Activated CD8-positive, alpha-beta memory T cell treated with anti-CD3 and anti-CD28 coated beads, Interleukin-2, amount 50 U/mL, for 48 hours (primary cell): ENCODE measurements at places on chromosomes 6 and 20.

DNA sequence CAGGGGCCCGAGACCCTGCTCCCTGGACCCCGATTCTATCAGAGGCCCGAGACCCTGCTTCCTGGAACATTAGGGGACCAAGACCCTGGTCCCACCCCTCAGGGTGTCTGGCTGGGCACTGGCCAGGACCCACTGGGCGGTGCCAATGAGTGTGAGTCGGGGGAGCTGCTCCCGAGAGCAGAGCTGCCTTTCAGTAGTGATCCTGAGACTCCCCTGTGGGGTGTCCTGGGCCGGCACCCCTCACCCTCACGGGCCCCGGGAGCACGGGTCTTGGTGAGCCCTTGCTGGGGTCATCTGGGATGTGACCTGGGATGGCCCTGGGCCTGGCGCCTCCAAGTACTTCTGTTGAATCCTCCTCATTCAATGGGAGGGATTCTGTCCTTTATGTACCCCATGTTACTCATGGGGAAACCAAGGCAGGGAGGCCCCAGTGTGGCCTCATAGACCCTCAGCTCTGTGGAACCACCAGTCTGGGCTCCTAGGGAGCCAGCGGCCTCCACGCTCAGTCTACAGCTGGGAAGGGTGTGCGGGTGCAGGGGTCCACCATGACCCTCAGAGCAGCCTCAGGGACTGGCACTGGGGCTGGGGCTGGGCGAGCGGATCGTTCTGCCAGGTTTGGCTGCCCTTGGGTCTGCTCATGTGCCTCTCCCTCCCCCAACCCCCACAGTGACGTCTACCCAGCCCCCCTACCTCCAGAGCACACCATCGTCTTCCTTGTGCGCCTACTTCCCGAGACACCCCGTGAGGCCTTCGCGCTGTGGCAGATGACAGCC lies 25.6 kb downstream of the COL20A1 start:
- DNase-seq = no peak

- DNase-seq = no peak
These were observed 38.3 kb downstream of the RSPO4 start for GRCh38 chr20:963795-964194.

- no peak for DNase-seq
These were observed 47.4 kb upstream of the FAM83D start for GRCh38 chr20:38878866-38879265.

DNA sequence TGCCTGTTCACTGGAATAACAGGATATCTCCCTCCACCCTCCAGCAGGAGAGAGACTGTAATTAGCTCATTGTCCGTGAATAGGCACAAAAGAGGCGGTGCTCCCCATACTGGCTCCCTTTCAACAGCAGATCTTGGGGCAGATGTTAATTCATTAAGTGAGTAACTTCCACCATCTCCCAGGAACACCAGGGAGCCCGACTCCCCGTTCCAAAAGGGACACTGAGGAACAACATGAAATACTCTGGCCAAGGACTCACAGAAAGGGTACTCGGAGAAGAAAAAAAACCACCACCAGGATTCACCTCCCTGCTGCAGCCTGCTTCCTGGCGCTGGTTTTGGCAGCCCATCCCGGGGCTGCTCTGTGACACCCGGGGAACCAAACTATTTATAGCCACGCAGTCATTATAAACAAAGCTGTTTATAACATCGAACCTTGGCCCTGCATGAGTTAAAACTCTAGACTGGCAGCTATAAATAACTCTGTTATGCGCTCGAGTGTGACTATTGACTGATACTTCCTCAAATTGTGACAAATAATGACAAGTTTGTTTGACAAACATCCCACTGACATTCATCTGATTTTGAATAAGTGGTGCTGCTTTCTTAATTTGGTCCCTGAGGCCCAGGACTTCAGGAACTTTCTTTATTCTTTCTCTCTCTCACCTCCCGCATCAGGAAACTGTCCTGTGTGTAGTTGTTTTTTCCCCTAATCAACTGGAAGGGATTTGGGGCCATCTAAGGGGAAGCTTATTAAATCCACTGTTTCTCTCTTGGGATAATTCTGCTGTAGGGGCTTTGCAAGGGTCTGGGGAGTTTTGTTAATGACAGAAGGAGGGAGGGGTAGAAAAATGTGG lies 521.6 kb downstream of the CD83 start:
- no peak for DNase-seq

DNA sequence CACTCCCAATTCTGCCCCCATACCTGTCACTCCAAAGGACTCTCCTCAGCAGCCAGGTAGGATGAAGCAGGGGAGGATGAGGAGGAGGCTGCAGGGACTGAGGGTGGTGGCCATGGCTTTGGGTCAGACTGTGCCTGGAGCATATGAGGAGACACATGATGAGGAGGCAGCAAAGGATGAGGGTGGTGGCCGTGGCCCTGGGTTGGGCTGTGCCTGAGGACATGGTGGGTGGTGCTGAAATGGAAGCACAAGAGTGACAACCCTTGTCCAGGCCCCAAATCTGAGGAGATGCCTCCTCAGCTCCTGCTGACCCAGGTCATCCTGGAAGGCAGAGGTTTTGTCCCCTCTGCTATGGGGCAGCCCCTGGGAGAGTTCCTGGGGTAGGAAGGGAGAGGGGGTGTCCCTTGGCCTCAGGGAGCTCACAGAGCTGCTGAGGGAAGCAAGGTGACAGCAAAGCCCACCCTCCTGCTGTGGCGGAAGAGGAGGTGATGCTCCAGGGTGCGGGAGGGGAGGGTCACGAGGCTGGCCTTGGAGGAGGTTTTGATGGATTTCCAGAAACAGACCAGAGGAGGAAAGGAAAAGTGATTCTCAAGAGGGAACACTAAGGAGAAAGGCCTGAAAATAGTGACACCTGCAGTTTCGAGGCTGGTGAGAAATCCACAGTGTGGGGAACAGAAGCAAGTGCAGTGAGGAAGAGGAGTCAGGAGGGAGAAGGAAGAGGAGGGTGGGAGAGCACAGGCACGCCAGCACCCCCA lies 4.6 kb downstream of the RAET1G start:
- no peak for DNase-seq

- no peak for DNase-seq
These were observed 7.7 kb upstream of the HTR1B start for GRCh38 chr6:77470983-77471382.

DNA sequence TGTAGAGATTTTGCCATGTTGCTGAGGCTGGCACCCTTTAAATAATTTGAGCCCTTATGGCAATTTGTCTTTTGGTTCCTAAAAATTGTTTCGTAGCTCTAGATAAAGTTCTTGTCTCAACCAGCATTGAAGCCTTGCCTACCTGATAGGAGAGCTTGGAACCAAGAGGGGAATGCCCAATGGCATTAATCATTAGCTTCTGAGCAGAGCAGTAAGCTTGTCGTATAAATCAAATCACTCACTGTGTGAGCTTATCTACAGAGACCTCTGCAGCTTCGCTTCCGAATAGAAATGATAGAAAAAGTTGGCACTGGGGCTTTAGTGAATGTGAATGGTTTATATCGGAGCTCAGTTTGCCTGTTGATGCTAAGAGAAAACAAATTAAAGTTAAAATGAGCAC lies 10.7 kb downstream of the ANKRD6 start:
- DNase-seq = no peak

DNA sequence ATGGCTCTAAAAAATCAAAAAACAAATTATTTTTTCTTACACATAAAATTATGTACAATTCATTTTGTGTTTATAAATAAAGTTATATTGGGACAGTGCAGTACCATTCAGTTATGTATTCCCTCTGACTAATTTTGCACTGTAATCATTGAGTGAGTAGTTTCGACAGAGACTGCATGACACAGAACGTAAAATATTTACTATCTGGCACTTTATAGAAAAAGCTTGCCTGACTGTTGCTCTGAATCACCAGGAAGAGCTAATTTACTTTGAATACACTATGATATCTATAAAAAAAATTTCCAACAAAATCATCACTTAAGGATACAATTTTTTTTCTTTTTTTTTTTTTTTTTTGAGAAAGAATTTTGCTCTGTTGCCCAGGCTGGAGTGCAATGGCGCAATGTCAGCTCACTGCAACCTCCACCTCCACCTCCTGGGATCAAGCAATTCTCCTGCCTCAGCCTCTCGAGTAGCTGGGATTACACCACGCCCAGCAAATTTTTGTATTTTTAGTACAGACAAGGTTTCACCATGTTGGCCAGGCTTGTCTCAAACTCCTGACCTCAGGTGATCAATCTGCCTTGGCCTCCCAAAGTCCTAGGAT lies 11.0 kb upstream of the KHDC1L start:
- no peak for DNase-seq

DNA sequence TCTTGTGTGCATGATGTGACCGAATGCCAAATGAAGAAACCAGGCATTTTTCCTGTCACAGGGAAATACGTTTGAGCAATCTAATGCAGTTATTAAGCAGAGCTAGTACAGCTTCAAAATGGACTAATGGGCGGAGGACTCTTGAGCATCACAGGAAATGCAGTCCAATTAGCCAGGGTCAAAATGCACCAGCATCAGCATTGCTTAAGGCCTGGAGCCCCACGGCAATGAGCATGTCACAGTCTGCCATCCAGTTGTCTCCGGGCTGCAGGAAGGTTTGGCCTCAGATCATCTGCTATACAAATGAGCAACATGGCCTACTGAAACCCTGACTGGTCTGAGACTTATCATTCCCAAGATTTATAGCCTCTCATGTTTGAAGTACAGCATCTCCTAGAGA lies 652.1 kb upstream of the SLC35B3 start:
- DNase-seq = no peak

DNA sequence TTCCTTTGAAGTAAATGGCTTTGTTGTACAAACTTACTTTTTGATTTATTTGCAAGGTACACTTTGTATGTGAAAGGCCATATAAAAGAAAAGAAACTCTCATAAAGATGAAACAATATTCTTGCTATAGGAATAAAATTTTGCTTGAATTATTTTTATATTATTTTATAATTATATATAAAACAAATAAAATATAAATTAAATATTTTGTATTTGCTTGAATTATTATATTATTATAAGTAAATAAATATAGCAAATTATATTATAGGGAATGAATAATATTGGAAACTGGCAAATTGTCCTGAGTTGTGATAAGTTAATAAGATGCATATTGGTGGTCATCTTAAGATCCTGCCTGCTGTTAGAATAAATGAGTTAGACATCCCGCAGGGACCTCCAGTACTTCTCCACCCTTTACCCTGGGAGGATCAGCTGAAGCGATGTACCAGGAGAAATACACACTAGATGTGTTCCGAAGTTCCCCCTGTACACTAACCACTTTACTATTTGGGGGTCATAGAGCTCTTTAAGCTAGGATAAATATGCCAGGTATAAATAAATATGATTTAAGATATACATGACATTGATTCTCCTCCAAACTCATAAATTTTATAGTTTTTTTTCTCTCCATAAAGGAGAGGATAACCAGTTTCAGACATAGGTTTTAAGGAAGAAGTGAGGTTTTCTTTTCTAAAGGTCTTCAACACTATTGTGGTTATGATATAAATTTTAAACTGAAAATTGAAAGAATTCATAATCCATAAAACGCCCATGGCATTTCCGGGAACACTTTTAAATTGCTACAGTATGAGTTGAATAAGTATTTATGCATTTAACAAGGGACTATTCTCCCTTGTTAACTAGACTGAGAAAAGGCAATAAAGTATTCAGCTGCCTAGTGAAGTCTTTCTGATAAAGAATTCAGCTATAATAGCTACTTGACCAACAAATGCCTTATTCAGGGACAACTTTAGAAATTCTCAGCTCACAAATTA lies 486.3 kb upstream of the MARCKS start:
- no peak for DNase-seq

- DNase-seq = no peak
These were observed 92.9 kb downstream of the FOXC1 start for GRCh38 chr6:1702580-1703051.

- DNase-seq = no peak
These were observed 17.3 kb downstream of the FOXA2 start for GRCh38 chr20:22566876-22567658.

DNA sequence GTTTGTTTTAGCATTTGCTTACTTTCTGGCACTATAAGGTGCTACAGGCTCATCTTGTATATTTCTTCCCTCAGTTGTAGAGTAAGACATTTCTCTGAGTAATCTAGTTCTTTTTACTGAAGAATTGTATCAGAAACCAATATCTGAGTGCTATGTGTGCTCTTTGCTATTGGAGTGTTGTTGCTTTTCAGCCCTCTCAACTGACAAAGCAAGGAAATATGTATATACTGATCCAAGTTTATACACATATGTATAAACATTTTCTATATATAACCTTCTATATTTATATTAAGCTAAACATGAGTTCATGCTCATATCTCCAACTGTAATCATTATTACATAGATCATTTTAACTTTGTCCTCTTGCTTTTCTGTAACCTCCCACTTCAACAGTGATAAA lies 405.7 kb downstream of the RFPL4B start:
- DNase-seq = no peak

- no peak for DNase-seq
These were observed 480.5 kb upstream of the NOX3 start for GRCh38 chr6:155936127-155936526.

DNA sequence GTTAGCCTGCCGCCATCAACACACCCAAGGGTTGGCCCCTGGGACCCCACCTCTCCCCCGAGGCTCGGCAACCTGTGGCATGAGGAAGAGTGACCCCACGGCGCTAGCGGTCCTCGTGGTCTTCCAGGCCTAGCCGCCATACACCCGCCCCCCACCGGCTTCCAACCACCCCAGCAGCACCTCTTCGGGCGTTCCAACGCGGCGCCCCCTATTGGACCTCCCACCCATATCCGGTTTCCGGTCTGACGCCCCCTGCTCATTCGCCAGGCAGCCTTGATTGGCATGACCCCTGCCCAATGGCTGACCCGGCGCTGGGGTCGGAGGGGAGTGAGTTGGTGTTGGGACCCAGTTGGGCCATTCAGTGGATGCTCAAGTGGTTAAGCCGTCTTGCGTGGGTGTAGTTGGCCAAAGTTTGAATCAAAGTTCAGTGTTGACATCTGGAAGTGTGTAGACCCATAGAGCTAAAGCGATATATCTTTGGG lies at the start of gene GNAS-AS1:
TSS of gene GNAS-AS1 (minus strand) at position 210 of the 482 bp plus-strand sequence.
- DNase-seq = peak; percentile 89

- no peak for DNase-seq
These were observed 40.4 kb downstream of the SPDEF start for GRCh38 chr6:34515473-34516387.

DNA sequence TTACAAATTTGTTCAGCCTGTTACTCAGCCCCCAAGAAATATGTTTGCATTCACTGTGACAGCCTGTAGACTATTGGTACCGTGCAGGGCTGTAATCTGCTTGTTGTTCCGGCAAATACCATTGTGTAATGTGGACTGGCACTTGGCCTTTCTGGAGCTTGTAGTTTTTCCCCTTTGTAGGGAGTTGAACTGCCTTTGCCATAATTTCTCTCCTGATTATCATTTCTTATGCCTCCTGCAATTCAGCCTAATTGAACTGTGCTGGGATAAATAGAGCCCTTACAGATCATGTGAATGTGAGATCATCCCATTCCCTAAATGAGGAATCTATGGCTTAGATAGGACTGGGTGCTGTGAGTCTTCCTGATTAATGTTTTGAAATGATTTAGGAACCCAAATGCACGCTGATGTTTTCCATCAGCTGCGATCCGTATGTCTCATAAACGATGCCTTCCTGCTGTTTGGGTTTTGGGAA lies 185.1 kb downstream of the JARID2 start:
- no peak for DNase-seq

DNA sequence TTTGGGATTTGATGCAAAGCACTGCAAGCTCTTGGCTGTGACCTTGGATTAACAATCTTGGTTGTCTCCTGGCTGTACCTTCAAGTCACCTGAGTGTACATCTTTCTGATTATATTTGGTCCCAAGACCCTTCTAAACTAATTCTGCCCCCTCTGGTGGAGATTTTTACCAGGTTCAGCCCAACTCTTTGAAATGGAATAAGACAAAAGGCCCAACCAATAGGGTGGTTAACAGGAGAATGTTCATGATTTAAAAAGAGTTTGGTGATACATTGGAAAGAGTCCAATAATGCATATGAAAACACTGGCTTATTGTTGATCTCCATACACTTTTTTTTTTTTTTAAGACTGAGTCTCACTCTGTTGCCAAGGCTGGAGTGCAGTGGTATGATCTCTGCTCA lies 77.5 kb upstream of the CD83 start:
- DNase-seq = no peak
